ENCODE measurements at places on chromosomes 4 and X.

DNA sequence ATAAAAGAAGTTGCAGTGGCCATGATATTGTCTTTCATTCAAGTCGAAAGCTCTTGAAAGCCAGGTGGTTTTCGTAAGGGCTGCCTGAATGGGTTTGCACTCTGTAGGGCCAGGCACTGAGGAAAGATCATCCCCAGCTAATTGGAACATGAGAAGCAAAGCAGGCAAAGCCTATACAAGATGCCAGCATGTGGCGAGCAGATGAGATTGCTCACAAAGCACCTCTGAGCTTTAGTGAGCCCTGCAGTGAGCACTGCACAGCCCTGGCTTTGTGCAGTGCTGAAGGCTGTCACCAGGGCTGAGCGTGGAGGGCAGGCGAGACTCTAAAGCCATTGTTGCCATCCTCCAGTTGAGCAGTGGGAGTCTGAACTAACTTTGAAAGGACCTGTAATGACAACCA is 53.8 kb downstream of the HADH start:
- no peak for DNase-seq

GRCh38 chrX:38066934-38067333 is 60.6 kb downstream of the SYTL5 start:
- DNase-seq: no peak

DNA sequence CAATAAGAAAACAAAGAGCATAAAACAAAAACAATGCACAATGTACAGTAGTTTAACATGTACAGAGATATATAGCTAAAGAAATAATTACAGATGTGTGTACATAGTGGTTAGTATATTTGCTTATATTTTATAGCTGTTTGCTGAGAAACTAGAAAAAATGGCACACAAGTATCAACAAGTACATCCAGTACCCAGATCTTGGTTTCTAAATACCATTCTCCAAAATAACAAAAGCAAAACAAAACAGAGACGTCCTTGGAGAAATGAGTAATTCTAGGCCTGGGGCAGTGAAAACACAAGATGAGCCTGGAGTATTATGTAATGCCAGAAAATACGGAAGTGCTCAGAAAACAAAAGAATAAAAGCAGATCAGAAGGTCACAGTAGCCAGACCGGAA is 189.6 kb downstream of the TMEM47 start:
- no peak for DNase-seq

DNA sequence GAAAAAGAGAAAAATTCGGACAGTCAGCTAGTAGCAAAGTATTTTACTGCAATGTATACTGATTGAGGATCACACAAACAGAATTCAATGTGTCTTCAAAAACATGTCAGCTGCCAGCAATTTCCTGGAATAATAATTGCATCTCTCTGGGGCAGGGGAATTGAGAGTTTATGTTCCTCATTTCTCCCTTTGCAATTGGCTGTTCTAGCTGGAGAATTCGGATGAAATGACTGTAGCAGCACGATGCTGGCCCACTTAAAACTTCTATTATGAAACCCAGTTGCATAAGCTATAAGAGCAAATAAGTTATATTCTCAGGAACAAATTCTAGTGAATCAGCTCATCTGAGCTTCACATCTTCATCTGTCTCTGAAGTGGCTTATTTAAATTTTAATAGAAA is 99.9 kb upstream of the CPEB2 start:
- no peak for DNase-seq

GRCh38 chr4:186189656-186190055 is 1.7 kb upstream of the CYP4V2 start:
- no peak for DNase-seq

GRCh38 chrX:3271183-3271833 is 75.1 kb downstream of the MXRA5 start:
- no peak for DNase-seq

GRCh38 chr4:27888505-27888904 is 1027.9 kb downstream of the STIM2 start:
- no peak for DNase-seq

- no peak for DNase-seq
Measured at GRCh38 chr4:22997358-22998224, 304.9 kb downstream of the GBA3 start.

- DNase-seq: no peak
Measured at GRCh38 chrX:81202456-81202819, 536 bp downstream of the SH3BGRL start.

GRCh38 chr4:95431678-95432077 is 117.1 kb downstream of the UNC5C start:
- no peak for DNase-seq

- DNase-seq: no peak
Measured at GRCh38 chr4:109368661-109369060, 65.0 kb upstream of the SEC24B start.

DNA sequence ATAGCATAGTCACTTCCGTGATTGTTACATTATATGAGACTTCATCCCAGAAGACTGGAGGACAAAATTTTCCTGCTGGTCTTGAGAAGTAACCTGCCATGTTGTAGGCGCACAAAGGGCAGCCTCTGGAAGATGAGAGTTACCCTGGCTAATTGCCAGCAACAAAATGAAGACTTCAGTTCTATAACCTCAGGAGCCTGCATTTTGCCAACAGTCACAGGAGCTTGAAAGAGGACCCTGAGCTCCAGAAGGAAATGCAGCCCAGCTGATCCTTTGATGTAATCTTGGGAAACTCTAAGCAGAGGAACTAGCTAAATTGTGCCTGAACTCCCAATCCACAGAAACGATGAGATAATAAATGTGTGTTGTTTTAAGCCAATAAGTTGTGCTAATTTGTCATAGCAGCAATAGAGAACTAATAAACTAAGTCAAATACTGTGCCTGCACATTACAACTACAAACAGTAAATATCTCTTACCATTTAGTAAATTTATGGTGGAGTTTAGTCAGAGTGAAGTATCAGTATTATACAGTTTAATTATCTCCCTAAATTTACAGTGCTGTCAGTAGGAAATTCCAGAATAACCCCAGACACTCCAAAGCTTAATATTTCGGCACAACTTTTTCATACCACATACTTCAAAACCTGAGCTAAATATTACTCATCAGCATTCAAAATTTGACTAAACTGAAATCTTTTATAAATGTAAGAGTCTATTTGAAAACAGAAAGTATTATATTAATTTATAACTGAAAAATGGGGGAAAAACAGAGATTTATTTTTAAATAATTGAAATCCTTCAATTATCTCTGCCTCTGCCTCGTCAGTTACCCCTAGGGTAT is 90.1 kb upstream of the MAPK10 start:
- no peak for DNase-seq

DNA sequence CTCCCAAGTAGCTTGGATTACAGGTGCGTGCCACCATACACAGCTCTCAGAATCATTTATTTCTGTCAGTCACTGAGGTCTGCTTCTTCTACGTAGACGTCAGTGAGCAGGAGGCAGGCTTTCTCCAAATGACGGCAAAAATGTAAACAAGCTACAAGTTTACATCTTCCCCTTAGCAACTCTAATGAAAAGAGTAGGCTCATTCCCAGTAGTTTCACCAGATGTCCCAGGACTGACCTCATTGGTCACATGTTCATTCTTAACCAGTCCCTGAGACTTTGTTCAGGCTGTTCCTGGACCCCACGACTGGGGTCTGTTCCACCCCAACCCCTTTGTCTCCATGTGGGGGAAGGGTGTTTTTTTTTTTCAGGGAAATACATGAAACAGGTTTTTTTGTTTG is 67.1 kb downstream of the TENM3 start:
- DNase-seq: no peak

DNA sequence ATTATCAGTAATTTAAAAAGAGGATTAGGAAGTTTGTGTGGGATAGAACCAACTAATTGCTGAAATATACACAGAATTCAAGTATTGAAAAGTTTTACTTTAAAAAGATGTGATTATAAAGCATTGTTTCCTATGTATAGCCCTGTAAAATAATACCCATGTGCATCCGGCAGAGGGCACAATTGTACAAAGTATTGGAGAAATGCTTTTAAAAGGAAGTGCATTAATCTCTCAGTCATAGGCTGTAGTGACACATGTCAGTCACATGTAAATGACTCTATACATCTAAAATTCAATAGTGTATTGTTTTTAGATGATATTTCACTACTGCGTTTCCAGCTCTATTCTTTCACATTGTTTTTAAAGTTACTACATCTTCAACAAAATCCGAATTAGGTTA is 9.7 kb upstream of the GEMIN8 start:
- DNase-seq: no peak

GRCh38 chr4:163808011-163808410 is 313.5 kb downstream of the TMA16 start:
- DNase-seq: no peak

DNA sequence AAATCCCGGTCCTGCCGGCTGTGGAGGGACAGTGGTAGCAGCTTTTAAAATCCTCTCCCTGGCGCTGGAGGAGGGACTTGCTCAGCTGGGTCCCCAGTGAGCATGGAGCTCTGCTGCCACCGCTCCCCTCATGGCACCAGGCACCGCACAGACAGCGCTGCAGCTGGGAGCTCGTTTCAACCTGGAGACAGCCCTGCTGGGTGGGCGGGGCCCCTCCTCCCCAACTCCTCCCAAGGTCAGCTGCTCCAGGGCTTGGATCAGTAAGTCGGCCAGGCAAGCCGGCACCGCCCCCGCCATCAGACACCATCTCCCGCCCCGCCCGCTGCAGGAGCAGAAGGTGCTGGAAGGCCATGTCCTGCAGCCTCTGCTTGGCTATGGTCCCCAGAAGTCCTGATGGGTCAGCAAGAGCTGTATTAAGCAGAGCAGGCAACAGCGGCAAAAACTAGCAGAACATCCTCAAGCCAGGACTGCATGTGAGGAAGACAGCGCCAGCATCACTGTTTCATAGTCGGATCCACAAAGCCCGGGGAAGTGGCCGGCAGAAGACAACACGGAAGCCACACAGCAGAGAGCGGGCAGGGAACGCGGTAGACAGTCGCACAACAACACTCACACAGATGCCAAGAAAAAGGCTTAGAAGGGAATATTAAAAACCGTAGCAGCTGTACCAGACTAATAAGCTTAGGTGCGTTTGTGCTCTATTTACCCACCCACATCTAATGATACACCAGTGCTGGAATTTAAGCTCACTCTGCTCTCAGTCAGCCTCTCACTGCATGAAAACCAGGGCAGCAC is 16.2 kb downstream of the ZFYVE28 start:
- DNase-seq: no peak

DNA sequence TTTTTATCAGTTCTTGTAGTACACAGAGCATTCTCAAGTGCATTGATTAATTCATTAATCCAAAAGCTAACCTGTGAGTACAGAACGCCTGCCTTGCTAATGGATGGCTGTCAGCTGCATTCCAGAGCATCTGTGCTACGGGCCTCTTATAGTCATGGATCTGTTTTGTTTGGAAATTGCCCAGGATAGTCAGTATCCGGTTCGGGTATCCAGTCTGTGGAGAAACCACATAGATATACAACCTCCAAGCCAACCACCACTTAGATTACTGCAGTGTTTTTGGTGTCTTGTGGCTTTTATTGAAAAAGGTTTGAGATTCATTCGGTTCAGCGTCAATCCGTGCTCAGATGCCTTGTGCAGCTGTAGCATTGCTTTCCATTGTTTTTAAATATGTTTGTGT is 4.0 kb downstream of the LAP3 start:
- DNase-seq: no peak

DNA sequence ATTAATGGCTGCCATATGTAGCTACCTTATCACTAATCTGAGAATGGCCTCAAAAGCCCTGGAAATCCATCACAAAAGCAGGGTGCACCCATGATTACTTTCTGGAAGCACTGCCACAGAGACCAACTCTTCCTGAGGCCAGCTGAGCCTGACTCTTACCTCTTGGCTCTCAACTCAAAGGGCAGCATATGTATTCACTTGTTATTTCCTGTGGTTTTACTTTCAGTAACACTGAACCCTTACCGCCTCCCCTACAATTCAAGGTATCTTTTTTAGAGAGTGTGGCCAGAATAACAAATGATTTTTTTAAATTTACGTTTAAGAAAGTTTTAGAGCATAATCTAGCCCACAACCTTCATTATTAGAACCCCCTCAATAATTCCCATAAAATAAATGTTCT is 434.9 kb downstream of the FSTL5 start:
- DNase-seq: no peak

- no peak for DNase-seq
Measured at GRCh38 chrX:131752493-131753198, 208.8 kb downstream of the OR13H1 start.

DNA sequence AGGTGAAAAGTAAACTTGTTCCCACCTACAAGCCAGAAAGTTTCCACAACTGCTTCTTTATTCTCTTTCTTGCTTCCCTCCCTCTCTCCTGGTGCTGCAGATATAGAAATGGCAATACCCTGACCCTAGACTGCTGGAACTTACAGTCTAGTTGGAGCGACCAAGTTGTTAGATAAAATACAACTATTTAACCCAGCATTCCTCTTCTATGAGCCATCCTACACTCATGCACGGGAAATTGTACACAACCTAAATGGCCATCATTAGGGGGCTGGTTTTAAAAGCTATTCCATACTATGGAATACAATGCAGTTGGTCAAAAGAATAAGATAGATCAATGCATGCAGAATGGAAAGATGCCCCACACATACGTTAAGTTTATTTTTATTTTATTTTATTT is 41.1 kb downstream of the PJA1 start:
- no peak for DNase-seq

DNA sequence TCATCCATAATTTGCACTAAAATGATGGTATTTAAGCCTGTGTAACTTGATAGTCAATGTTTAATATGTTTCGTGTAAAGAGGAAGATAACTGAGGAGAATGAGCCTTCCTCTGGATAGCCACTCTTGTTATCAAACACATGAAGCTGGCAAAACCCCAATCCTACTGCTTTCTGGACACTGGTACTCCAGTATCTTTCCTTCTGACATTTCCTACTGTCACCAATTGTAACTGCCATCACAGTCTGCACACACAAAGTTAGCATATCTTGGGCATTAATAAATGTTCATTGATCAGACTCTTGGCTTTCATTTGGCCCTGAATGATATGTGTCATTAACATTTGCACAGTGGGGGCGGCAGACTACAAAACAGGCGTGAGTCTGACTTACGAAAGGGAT is 419.1 kb downstream of the TMA16 start:
- no peak for DNase-seq

All from stimulated activated CD8-positive, alpha-beta memory T cell treated with anti-CD3 and anti-CD28 coated beads, Interleukin-2, amount 100 ng/mL, for 48 hours (primary cell).